ENCODE measurements at places on chromosomes 3 and 15.

DNA sequence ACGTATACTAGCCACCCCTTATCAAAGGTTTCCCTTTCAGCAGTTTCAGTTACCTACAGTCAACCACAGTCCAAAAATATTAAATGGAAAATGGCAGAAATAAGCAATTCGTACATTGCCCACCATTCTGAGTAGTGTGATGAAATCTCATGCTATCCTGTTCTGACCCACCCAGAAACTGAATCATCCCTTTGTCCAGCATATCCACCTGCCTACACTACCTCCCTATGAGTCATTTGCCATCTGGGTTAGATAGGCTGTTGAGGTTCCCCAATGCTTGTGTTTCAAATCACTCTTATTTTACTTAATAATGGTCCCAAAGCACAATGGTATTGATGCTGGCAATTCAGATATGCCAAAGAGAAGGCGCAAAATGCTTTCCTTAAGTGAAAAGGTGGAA, 15.3 kb upstream of the PHC3 start:
- no peak for DNase-seq

DNA sequence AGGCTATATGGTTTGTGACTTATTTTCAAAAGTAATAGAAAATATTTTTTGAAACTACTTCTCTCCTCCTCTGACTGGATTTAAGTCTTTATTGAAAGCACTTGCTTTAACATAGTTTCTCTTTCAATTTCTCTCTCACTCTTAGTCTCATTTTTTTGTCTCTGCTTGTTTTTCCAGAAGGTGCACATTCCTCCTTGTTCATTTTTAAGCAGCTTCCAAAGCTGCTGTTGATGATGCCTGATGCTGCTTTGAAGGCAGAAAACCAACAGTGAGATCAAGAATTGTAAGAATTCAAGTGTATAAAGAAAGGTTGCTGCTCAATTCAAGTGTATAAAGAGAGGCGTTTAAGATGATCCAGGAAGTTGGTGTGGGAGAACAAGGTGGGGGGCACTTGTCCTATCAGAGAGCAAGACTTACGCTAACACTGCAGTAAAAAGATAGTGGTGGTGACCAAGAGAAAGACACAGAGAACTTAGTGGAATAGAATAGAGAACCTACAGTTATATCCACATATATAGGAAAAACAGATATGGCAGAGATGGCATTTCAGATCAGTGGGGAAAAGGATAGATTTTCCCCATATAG, 12.1 kb downstream of the NR2C2 start:
- no peak for DNase-seq

- no peak for DNase-seq
Observed at GRCh38 chr3:74055061-74055460, 430.3 kb upstream of the PDZRN3 start.

GRCh38 chr15:52765785-52766184, 24.4 kb downstream of the ONECUT1 start:
- DNase-seq: no peak

DNA sequence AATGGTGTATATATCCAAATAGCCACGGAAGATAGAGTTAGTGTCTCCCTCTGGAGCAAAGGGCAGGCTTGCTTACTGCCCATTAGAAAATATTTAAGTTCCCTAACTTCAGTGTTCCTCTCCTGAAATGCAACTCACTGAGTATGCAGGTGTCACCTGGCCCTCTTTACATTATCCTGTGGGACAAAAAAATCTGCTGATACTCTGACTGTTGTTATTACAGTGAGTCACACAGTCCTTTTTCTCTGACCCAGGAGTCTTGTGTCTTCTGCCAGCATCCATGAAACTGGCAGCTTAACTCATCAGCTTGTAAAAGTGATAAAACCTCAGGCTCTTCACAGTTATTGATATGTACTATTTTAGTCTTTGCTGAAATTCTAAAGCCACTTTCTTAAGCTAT, 42.2 kb upstream of the RASGRF1 start:
- DNase-seq: no peak

DNA sequence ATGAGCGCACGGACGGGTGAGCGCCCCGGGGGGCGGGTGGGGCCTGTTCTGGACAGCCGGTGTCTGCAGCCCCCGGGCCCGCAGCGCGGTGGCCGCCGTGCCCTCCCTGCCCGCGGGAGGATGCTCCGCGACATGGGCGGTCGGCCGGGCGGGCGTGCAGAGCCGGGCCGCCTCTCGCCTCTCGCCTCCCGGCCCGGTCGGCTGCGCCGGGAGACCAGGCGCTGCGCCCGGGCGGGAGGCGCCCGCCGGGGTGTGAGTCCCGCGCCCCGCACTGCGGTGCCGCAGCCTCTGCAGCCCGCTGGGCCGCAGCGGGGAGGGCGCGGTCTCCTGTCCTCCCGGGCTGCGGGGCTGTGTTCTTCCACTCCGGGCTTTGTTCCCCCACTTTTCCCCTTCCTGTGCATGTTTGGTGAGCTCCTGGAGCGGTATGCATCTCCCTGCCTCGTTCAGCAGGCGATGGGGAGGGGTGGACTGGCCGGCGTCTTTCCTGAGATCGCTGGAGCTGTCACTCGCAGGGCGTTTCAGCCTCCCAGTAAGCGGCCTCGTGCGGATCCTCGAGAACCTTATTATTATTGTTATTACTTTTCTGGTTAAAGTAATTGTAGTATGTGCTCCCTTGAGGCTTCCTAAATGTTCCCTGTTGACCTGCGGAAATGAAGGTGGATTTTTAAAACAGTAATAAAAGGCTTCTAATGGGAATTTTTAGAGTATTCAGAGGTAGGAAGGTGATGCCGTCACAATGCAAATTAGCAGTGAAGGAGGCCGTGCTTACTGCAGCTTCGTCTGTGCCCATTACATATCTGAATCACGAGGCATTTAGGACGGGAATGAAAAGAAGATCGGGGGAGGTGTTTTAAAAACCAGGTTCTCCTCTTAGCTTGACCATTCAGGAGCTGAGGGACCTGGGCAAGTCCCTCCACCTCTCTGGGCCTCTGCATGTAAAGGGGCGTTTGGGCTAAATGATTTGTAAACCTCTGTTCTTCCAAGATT, 593 bp downstream of the TMOD2 start:
- DNase-seq: no peak

- DNase-seq: no peak
Observed at GRCh38 chr3:100540791-100541334, 48.4 kb downstream of the TMEM45A start.

GRCh38 chr15:22885120-22885519, 46.7 kb downstream of the NIPA2 start:
- no peak for DNase-seq

DNA sequence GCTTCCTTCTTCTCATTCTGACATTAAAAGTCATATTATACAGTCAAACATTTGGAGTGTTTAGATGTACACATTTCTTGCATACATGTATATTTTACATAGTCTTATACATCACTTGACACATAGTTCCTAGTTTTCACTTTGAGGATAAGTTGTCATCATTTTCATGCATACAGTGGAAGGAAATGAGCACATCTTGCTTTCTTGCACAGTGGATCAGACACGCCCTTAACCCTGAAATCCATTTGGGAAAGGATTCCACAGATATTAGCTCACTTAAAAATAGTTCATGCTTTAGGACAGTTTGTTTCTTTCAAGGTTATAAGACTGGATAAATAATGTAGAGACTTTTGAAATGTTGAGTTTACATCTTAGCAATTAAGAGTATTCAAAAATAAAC, 148.6 kb upstream of the MME start:
- DNase-seq: no peak

DNA sequence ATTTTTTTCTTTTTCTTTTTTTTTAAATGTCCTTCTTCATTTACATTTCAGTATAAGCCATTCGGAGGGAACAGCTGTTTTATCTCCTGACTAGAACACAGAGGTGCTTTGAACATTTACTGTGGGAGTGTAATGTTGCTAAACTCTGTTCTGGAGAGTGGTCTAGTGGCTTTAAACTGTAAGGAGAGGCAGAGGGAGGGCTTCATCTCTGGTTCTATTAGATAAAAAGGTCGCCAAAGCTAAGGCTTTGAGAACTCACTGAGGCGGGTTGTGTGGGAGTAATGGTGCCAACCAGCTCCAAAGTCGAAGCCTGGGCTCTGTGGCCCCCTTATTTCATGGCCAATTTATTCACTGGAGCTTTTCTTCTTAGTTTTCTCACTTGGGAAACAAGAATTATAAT, 133.2 kb downstream of the ANXA2 start:
- DNase-seq: no peak

GRCh38 chr3:188742755-188743550, 428.8 kb upstream of the TPRG1 start:
- no peak for DNase-seq

GRCh38 chr3:146131616-146132410, 29.2 kb downstream of the PLOD2 start:
- no peak for DNase-seq

DNA sequence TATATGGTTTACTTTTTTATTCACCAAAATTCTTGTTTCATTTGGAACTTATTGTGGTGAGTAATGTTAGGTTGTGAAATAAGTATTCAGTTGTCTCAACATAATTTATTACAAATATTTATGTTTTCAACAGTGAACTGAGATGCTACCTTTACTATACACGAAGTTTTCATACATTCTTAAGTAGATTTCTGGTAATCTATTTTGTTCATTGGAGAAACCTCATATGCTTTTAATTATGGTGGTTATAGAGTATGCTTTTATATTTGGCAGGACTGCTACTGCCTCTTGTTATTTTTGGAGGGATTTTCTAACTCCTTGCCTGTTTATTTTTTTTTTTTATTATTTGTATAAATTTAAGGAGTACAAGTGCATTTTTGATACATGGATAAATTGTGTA, 253.1 kb downstream of the NLGN1 start:
- DNase-seq: no peak

- DNase-seq: no peak
Observed at GRCh38 chr3:129506231-129506742, 22.2 kb upstream of the RHO start.

GRCh38 chr15:62369454-62369853, 204.4 kb upstream of the C2CD4B start:
- no peak for DNase-seq

Measured in stimulated activated CD8-positive, alpha-beta memory T cell treated with anti-CD3 and anti-CD28 coated beads, Interleukin-7, amount 100 ng/mL, for 4 hours (primary cell).